ENCODE measurements at places on chromosomes 13 and 19.

- no peak for DNase-seq
These were observed 91.0 kb upstream of the MAB21L1 start for GRCh38 chr13:35567406-35567980.

DNA sequence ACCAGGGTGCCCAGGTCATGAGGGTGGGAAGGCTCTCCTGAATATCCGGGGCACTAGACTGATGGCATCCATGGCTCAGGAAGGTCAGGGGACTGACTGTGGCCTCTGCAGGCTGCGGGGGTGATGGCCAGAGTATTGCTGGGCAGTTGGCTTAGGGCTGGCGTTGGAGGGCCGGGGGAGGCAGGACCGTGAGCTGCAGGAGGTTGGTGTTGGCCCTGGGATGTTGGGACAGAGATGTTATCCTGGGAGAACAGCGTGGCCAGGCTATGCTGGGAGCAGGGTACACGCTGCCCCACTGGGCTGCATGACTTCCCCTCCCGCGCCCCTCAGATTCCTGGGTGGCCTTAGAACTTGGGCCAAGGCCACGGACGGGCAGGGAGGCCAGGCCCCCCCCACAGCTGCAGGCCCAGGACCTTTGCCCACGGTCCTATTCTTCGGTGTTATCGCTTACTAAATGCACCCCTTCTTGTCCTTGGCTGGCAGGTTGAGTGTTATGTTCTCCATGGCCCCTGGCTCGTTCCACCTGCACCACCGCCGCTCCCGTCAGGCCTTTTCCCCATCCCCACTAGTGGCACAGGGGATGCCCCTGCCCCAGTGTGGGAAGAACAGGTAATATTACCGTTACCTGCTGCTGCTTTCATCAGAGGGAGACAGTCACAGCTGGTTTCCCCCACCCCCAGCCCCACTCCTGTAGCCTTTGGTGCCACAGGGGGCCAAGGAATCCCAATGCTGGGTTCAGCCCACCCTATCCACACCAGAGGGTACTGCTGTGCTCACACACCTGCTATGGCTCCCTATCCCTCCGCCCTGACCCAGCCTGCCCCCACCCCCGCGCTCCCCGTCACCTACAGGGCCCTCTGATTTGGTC lies 3.2 kb upstream of the ISYNA1 start:
- DNase-seq: no peak

DNA sequence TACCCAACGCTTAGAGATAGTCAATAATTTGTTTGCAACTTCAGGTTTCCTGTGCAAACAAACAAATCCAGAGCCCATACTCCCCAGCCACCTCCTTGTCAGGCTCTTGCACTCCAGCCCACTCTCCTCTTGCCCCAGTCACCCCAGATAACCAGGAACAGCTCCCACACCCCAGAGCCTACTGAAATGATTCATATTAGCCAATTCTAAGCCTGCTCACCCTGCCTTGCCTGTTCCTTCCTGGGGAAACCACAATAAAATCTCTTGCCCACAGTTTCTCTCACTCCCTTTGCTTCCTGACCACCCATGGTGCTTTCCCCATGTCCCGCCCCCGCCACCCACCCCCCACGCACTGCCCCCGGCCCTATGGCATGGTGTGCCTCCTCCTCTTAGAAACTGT lies 3.8 kb upstream of the ACTL9 start:
- DNase-seq: no peak

DNA sequence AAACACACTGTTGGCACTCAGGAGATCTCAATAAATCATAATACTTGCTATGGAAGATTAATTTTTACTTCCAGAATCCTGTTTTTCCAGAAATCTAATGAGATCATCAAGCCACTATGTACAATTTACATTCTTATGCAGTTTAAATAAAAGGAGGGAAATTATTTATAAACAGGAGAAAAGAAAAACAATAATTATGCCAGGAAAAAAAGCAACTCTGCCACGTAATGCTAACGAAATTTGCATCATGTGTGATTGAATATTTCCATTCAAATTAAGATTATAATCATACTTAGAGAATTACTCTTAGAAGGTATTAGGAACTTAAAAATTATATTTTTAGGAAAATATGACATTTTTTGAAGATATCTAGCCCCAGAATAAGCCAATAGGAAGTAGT lies 13.0 kb downstream of the FAM124A start:
- no peak for DNase-seq

DNA sequence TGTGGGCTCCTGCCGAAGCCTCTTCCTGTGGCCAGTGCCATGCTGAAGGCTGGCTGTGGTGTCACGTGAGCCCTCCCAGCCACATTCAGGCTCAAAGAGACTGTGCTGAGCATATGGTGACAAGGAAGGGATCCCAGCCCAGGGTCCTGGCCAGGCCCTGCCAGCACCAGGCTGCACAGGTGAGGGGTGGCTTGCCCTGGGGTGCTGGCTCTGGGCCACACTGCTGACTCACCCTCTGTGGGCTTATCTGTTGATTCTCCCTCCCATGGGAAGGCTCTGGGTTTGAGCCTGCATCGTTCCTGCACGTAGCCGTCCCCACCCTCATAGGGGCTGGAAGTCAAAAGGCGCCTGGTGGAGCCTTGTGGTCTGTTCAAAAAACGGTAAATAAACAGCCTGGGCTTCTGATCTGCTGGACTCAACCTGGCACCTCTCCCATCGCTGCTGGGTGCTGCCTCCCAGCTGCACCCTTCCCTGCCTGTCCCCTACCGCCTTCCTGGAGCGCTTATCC lies 31.1 kb downstream of the DNM2 start:
- DNase-seq: peak; percentile 59

DNA sequence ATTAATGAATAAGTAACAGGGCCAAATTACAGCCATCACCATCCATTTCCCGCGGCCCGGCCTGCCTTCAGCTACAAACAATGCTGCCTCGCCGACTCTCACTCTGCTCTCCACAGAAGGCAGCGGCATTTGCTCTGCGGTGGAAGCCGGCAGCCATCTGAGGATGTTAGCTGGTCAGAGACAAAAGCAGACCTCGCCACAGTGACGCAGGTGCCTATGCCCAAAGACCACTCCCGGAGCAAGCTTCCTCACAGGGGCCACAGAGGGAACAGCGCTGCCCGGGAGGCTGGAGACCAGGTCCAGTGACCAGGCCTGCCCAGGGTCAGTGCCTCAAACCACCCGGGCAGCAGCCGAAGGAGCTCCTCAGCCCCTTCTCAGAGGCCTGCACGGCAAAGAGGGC lies 16.4 kb downstream of the PEPD start:
- no peak for DNase-seq

DNA sequence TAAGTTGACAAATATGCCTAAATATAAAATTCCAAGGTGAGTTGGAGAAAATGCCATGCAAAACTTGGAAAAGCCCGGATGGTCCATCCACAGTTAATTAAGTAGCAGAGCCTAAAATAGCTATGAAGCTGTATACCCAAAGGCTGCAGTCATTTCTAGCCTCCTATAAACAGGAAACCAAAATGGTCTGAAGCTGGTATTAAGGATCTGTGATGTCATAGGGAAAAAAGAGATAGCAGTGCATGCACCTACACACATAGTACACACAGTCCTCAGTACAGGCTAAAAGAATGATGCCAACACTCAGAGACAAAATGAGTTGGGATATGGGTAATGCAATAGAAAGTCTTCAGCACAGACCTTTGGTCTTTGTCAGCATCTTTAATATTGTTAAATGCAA lies 736.9 kb downstream of the EFNB2 start:
- DNase-seq: no peak

- DNase-seq: peak; percentile 23
These were observed at the start of gene FLT3 for GRCh38 chr13:28100150-28101121. TSS of gene FLT3 (minus strand) at chr13:28100576. CDS start at chr13:28100510, 66 bp downstream.

DNA sequence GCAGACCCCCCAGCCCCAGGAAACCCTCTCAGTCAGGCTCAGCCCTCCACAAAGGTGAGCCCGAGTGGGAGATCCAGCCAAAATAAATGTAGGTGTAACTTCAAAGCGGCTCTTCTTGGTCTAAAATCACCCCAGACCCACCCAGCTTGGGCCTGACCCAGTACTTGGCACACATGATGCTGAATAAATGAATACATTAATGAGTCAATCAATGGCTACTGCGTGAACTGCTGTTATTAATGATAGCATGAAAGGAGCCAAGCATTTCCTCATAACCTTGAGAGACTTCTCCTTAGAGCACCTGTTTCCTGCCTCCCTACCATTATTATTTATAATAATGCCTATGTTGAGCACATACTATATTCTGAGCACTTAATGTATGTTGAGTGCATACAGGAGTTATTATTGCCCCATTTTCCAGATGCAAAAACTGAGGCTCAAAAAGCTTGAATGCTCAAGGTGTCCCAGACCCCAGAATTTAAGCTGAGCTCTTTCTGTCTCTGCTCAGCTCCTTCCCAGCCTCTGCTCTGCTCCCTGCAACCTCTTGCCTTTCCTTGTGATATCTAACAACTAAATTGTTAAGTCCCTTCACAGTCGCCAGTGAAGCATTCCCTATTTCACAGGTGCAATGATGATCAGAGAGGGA lies 4.3 kb downstream of the NOTCH3 start:
- no peak for DNase-seq

DNA sequence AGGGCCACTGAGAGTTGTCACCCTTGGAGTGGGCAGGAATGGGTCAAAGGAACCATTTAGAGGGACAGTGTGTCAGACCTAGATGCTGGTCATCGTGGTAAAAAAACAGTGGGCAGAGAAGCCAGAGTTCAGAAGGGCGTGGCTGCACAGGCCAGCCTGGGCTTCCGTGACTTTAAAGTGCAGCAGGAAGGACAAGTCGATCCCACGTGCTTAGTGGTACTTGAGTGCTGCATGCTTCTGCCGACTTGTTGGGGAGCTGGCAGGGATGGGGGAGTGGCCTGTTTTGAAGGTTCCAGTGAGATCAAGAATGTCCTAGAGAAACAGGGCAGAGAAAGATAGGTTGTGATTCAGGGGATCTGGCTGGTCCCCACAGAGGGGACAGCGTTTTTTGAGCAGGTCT lies 17.0 kb downstream of the LYL1 start:
- no peak for DNase-seq

DNA sequence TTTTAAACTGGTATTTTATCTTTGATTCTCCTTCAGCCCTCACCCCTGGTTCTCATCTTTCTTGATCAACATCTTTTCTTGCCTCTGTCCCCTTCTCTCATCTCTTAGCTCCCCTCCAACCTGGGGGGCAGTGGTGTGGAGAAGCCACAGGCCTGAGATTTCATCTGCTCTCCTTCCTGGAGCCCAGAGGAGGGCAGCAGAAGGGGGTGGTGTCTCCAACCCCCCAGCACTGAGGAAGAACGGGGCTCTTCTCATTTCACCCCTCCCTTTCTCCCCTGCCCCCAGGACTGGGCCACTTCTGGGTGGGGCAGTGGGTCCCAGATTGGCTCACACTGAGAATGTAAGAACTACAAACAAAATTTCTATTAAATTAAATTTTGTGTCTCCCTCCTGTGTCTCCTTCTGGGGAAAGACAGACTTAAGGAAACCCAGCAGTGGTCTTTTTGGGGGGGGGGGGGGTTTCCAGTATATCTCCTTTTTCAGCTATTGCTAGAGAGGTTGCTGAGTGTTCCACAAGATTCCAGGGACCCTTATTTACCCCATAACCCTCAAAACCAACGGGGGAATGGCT lies 1.5 kb upstream of the RAD23A start:
- no peak for DNase-seq

- no peak for DNase-seq
These were observed 373 bp downstream of the TNFAIP8L1 start for GRCh38 chr19:4639531-4640246.

DNA sequence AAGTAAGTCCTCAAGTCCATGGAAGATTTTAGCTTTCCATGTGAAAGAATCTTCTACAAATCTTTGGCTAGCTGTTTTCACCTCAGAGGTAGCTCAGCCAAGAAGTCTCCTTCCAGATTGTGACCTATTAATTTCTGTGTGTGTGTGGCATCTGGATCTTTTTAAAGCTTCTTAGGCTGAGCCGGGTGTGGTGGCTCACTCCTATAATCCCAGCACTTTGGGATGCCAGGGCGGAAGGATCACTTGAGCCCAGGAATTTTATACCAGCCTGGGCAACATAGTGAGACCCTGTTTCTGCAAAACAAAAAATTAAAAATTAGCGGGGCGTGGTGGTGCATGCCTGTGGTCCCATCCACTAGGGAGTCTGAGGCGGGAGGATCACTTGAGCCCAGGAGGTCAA lies 13.4 kb upstream of the SLC44A2 start:
- DNase-seq: no peak

- DNase-seq: no peak
These were observed 162.1 kb downstream of the PDS5B start for GRCh38 chr13:32748305-32748704.

- DNase-seq: peak; percentile 31
These were observed 141.7 kb downstream of the LACC1 start for GRCh38 chr13:44021422-44021821.

GRCh38 chr19:45126654-45127053 lies 33.7 kb downstream of the PPP1R37 start:
- no peak for DNase-seq

DNA sequence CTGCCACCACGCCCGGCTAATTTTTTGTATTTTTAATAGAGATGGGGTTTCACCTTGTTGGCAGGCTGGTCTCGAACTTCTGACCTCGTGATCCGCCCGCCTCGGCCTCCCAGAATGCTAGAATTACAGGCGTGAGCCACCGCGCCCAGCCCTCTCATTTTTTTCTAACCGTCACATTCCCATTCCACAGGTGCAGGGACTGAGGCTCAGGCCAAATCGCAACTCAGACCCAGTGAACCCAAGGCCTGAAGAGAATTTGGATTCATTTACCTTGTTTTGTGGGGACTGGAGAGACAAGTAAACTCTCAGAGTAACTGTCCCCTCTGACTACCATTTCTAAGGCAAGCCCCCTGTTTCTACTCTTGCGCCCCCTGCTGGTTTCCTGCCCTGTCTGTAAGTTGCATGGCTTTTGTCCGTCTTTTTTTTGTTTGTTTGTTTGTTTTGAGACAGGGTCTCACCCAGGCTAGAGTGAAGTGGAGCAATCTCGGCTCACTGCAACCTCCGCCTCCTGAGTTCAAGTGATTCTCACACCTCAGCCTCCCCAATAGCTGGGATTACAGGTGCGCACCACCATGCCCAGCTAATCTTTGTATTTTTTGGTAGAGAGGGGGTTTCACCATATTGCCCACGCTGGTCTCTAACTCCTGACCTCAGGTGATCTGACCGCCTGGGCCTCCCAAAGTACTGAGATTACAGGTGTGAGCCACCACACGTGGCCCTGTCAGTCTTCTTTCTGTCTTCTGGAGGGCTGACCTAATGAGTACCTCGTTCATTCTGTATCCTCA lies 2.3 kb upstream of the STRN4 start:
- peak; percentile 64 for DNase-seq

GRCh38 chr19:53389978-53390377 lies 5.0 kb upstream of the ZNF765 start:
- DNase-seq: no peak

GRCh38 chr19:1956868-1957492 lies 16.0 kb downstream of the CSNK1G2 start:
- DNase-seq: no peak

DNA sequence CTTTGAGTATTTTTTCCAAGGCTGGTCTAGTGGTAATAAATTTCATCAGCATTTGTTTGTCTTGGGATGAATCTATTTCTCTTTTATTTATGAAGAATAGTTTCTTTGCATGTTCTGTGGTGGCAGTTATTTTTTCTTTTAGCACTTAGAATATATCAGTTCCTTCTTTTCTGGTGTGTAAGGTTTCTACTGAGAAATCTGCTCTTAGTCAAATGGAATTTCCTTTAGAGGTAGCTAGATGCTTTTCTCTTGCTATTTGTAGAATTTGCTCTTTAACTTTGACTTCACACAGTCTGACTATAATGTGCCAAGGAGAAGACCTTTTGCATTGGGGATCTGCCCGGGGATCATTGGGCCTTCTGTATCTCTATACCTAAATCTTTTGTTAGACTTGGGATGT lies 4.1 kb upstream of the SIGLEC6 start:
- DNase-seq: no peak

Data from kidney glomerular epithelial cell (primary cell).